ENCODE measurements at places on chromosomes 12 and 14.
A peak's percentile ranks its signal among the peaks of the same experiment; 100 is the strongest.

GRCh38 chr12:49279706-49280159 is 14.9 kb downstream of the TUBA1C start:
- DNase-seq, result peak; percentile 30

GRCh38 chr12:92690601-92691000 is 12.2 kb upstream of the PLEKHG7 start:
- DNase-seq, result no peak

DNA sequence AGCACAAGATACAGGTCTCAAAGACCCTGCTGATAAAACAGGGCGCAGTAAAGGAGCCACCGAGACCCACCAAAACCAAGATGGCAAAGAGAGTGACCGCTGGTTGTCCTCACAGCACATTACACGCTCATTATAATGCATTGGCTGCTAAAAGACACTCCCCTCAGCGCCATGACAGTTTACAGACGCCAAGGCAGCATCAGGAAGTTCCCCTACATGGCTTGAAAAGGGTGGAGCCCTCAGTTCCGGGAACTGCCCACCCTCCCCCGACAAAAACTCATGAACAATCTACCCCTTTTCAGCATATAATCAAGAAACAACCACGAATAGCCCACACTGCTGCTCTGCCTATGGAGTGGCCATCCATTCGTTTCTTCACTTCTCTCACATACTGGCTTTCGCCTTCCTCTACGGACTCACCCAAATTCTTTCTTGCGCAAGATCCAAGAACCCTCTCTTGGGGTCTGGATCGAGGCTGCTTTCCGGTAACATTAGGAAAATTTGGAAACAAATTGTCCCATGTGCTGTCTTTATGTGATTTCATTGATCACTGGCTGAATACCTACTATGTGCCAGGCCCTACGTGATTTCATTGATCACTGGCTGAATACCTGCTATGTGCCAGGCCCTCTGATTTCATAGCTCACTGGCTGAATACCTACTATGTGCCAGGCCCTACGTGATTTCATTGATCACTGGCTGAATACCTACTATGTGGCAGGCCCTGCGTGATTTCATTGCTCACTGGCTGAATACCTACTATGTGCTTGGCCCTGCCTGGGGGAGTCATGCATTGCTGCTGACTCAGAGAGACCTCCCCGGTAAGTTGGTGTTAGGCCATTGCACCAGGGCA is 126.4 kb downstream of the PIWIL1 start:
- DNase-seq, result no peak

GRCh38 chr12:103441437-103442181 is 54.2 kb downstream of the C12orf42 start:
- no peak for DNase-seq

DNA sequence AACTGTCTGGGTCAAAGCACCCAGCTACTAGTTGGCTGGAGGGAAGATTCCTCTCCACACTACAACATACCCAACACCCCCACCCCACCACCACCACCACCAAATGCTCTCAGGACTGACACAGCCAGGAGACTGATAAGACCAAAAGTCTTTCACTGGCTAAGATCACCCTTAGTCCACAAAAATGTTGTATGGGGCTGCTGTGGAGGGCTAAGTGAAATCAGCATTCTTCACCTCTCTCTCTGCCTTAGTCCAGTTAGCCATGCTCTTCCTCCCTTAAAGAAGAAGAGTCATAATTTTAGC is 106.2 kb downstream of the NUAK1 start:
- DNase-seq, result no peak

DNA sequence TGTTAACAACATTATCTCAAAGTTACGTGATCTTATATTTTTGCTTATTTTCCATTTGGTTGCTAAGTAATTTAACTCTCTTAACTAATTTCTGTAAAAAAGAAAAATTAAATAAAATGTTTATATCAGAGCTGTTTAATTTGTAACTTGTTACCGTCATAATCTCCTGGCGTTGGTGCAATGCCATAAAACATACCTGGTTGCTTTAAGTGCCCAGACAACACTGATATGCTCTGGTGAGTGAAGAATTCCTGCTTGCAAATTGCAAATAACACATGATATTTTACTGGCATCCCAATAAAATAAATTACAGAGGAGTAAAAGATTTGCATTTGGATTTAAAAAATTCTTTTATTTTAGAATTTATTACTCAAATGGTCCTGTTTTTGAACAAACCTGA is 640.1 kb upstream of the MIS18BP1 start:
- no peak for DNase-seq

- DNase-seq, result peak; percentile 95
These were observed 47.4 kb downstream of the CALM1 start for GRCh38 chr14:90444077-90444696.

DNA sequence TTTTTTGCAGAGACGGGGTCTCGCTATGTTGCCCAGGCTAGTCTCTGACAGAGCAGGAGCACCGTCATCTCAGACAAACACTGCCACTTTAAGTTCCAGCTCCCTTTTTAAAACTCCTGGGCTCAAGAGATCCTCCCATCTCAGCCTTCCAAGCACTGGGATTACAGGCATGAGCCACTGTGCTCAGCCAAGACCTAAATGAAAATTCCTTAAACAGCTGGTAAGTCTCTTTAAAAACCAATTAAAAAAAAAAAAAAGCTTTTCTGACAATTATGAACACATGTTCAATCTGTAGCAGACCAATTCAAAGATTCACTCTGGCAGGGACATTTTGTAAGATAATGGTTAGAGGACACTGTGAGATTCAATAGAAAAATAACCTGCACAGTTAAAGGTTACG is 77.8 kb downstream of the HECTD4 start:
- DNase-seq, result no peak

GRCh38 chr12:97800561-97800960 is 338.0 kb downstream of the RMST start:
- no peak for DNase-seq

DNA sequence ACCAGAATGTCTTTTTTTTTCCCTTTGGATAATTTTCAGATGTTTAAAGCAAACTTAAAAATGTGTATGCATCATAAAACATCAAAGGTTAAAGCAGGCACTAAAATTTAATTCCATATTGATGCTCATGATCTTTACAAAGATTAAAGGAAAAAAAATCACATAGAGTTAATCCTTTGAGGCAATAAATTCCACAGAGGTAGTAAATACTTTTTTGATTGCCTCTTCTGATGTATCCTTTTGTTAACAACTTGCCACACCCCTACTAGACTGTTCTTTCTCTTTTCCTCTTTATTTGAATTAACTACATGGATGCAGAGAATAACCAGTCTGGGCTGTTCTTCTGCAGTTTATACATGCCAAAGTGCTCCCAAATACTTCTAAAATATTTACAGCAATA is 45.2 kb upstream of the KCNJ8 start:
- DNase-seq, result no peak

DNA sequence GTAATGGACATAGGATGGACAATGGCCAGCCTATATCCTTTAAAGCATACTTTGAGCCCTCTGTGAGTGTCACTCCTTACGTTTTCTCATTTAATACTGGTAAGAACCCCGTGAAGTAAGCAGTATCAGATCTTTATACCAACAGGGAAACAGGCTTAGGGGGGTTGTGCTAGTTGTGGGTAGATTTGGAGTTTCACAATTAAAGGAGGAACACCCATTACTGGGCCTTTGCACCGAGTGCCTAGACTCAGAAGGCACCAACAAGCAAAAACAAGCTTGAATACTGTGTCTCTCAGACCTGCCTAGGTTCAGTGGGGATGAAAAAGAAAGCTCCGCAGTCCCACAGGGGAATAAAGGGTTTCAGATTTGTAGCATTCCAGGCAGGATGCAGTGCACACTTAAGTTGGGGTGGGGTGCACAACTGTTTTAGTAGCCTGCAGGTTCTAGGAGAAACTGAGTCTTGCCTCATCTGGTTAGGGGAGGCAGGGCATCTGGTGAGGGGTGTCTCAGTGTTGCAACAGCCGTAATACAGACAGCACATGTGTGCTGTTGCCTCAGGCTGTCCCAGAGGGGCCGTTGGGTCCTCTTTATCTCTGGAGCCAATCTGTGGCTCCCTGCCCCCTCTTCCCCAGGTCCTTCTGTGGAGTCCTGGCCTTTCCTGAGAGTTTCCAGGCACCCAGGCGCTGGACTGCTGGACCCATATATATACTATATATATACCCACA is 51.2 kb downstream of the IRAK3 start:
- DNase-seq, result no peak

DNA sequence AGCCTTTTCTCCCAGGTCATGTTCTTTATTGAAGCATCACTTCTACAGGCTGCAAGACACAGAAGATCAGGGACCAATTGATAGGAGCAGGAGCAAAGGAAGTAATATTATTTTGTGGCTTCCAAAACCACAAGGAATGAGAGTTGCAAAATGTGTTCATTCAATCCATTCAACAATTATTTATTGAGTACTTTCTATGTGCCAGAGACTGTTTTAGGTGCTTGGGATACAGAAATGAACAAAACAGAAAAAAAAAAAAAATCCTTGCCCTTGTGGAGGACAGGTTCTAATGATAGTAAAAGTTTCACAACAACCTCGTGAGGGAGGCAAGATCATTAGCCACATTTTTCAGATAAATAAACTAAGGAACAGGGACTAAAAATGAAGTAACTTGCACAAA is 20.1 kb upstream of the DACT1 start:
- DNase-seq, result no peak

- no peak for DNase-seq
These were observed 157.5 kb downstream of the FLRT2 start for GRCh38 chr14:85687456-85687855.

- no peak for DNase-seq
These were observed 22.2 kb upstream of the OR6J1 start for GRCh38 chr14:22666203-22666893.

DNA sequence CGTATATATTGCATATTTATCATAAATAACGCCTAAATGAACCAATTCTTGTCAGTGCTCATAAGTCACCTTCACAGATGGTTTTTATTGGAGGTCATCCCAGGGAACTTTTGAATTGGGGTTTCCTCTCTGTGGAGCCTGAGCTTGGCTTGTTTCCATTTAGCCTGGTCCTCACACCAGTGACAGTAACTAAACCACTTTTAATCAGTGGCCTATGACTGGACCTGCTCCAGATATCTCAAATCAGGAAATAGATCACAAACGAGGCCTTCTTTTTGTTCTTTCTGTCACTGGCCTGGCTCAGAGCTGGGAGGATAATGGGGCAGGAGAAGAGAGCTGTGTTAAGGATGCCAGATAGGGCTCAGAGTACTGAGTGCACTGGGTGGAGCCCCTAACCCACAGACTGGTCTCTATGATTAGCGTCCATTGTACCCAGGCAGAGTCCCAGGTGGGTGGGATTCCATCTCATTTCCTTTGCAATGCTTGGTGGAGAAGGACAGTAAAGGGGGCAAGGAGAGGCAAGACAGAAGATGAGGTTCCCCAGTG is 92.4 kb downstream of the NUAK1 start:
- no peak for DNase-seq

GRCh38 chr12:125552295-125552694 is 487.1 kb downstream of the AACS start:
- no peak for DNase-seq

DNA sequence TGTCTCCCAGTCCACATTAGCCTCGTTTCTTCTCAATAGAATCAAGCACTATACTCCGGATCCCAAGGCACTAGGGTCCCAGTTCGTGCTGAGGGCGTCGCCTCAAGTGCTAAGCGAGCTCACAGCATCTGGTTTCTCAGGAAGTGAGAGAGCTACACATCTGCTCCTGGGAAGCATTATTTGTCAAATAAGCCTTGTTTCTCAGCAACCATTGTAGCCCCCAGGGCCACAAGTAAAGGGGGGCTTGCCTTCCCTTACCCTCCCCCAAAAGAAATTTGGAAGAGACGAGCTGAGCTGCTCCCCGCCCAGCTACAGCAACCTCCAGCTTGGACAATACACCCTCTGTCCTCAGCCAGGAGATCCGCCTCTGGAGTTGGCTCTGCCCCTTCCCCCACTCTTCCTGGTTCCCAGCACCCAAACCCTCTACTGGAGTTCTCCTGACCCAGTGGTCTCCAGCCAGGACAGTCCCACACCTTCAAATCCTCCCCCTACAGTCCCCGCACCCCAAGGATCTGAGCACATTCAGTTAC is 5.7 kb upstream of the TNS2 start:
- no peak for DNase-seq

DNA sequence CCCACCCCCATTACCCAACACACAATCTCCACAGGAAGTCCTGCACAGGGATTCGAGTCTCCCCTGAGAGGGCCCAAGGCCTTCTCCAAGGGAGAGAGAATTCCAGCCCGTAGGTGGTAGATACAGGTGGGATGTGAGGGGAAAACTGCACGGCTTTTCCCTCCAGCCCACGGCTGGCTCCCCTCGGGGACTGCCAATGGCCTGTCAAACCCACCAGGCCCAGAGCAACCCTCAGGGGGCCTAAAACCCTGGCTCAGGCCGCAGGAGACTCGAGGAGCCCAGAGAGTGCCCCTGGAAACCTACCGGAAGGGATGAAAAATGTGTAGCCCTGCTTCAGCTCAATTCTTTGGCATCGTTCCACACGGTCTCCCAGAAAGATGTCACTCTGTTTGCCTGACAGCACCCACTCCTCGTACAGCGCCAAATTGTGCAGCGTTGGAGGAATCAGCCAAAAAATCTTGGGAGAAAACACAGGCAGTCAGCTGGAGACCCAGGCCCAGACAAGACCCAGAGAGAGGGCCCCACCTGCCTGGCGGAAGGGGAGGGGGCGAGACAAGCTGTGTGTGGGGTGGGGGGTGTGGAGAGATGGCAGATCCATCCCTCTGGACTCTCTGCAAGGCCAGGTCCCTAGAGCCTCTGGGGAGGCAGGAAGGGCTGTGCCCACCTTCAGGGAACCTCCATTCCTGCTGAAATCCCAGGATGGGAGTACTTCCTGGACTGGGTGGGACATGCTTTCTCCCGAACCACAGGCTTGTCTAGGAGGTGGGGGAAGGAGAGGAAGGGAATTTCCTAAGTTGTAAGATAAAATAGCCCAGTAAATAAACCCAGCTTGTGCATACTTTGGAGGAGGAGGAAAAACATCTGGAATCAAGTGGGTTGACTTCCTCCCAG is 48.1 kb downstream of the KDM2B start:
- DNase-seq, result no peak

DNA sequence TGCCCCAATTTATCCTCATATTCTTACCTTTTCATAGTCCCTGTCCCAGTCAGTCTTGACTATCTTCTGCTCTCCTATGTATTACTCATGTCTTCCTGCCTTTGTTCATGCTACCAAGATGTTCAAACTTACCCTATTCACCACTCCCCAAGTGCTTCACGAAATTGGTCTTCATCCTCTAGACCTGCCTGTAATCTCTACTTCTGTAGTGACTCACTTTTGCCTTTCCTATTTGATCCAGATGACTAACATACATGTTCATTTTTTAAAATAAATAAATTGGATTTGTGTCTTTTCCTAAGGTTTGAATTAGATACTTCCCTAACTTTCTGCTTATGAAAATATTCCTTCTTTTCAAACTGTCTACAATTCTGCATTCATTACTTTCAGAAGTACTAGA is 107.7 kb upstream of the PPM1H start:
- DNase-seq, result no peak

GRCh38 chr12:68559984-68560850 is 50.5 kb upstream of the RAP1B start:
- DNase-seq, result no peak

- peak; percentile 91 for DNase-seq
These were observed 198.7 kb upstream of the EEA1 start for GRCh38 chr12:93127582-93128331.

- DNase-seq, result peak; percentile 77
These were observed 47.4 kb upstream of the SRSF5 start for GRCh38 chr14:69719501-69719951.

- DNase-seq, result no peak
These were observed 71.4 kb upstream of the SRSF5 start for GRCh38 chr14:69695322-69696203.
